ENCODE measurements at places on chromosomes 7 and 10.

GRCh38 chr7:152351168-152351567, 84.6 kb downstream of the KMT2C start:
- no peak for DNase-seq

- no peak for DNase-seq
Observed at GRCh38 chr10:3465406-3465891, 292.9 kb upstream of the PITRM1 start.

DNA sequence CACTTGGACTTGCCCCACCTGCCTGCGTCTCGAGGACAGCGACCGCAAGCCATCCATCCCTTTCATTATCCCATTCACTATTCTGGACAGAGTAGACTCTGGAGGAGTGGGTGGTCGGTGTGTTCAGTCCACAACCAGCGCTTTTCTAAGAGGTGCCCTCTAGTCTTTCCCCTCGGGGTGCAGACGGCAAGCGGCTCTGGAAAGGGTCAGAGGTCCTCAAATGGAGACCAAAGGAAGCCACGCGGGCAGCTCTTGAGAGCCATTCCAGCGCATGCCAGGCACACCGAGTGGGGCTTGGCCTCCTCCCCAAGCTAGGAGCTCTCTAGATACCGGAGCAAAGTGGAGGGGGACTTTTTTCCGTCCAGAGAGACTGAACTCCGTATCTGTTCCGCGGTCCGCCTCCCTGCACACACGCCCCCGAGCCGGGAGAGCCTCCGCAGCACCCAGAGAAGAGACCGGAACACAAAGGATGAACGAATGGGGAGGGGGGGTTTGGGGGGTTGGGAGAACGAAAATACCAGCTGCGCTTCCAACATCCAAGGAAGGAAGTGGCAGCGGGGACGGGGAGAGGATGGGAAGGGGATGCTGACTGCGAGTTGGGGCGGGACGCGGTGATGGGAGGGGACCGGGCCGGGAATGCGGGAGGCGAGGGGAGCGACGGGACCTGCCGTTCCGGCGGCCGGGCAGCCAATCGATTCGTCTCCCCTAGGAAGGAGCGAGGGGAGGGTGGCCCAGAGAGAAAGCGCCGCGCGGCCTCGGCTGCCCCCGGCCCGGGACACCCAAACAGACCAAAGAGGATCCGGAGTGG, 515 bp downstream of the GSDME start:
- DNase-seq = no peak

- no peak for DNase-seq
Observed at GRCh38 chr7:69429911-69430383, 168.3 kb upstream of the AUTS2 start.

DNA sequence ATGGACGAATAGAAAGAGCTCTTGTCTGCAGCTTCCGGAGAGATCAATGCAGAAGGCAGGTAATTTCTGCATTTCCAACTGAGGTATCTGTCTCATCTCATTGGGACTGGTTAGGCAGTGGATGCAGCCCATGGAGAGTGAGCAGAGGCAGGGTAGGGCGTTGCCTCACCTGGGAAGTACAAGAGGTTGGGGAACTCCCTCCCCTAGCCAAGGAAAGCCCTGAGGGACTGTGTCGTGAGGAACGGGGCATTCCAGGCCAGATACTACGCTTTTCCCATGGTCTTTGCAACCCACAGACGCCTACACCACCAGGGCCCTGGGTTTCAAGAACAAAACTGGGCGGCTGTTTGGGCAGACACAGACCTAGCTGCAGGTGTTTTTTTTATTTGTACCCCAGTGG, 186.3 kb downstream of the ETV1 start:
- DNase-seq = no peak

- DNase-seq = no peak
Observed at GRCh38 chr10:14880229-14880628, 1.6 kb downstream of the SUV39H2 start.

DNA sequence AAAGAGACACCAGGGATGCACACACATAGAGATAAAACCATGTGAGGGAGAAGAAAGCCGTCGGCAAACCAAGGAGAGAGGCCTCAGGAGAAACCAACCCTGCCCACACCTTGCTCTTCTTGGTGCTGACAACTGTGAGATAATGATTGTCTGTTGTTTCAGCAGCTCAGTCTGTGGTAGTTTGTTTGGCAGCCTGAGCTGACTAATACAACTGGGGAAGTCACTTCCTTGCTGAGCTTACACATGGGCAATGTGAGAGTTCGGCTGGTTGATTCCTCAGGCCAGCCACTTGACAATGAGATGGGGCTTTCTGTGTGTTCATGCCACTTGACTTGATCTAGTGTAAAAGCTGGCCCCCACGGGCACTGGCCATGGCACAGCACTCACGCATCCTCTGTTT, 271.8 kb downstream of the ABCA13 start:
- DNase-seq = no peak

DNA sequence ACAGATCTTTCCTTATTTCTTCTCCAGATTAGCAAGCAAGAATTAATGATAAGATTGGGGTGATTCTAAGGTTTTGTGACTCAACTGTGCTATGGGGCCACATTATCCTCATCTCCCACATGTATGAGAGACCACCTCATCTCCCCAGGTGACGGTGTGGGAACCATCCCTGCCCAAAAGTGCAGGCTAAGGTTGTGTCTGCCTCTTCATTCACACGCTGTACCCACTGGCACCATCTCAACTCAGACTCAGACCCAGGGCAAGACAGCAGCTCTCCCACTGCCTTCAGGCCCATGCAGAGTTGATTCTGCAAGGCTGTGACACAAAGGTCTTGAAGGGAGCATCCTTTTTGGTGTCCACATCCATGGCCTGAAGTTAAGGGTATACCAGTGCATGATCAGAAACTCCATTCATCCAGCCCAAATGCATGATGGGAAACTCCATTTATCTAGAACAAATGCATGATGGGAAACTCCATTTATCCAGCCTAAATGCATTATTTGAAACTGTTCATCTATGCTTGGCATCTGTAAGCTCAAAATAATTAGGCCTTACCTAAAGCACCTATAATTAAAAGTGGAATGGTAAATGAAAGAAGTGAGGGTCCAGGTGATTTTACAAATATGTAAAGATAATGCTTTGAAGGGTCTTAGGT, 99.4 kb downstream of the TCERG1L start:
- DNase-seq = no peak

- DNase-seq = no peak
Observed at GRCh38 chr10:60192946-60193345, 196.7 kb downstream of the ANK3 start.

DNA sequence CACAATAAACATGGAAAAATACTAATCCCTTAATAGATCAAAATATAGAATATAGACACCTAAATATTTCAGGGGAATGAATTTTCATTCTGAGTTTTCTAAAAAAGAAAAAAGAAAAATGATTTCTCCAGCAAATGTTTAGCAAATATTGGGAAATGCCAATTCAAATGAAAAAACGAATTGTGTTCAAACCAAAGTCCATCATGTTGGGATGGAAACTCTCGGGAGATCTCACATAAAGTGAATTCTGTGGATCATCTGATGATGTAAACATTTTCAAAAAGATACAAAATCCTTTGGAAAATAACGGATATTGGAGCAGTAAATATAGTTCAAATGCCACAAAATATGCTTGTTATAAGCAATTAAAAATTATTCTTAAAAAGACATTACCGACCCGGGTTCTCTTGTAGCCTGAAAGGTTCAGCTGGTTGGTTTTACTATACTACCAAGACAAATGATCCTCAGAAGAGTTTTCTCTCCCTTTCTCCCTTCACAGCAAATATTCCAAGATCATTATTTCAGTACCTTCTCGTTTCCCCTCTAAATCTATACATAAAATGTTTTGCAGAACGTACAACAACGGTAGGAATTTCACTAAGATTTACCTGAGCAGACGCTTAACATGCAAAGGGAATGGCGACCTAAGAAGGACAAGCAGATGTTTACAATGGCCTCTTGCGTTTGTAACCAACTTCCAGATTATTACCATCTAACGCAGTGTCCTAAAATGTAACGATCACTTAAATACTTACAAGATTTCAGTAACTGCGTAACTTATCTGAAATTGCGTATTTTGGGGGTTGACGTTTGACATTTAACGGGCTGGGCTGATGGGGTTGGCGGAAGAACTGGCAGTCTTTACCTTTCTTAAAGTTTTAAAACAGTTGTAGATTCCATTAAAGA, 2.5 kb downstream of the HOXA13 start:
- DNase-seq = no peak

DNA sequence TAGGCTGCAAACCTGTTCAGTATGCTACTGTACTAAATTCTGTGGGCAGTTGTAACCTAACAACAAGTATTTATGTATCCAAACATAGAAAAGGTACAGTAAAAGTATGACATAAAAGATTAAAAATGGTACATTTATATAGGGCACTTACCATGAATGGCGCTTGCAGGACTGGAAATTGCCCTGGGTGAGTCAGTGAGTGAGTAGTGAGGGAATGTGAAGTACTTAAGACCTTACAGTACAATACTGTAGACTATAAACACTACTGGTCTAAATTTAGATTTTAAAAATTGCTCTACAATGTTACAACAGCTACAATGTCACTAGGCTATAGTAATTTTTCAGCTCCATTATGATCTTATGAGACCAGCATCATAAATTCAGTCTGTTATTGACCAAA, 146.0 kb upstream of the GNAI1 start:
- DNase-seq = no peak

DNA sequence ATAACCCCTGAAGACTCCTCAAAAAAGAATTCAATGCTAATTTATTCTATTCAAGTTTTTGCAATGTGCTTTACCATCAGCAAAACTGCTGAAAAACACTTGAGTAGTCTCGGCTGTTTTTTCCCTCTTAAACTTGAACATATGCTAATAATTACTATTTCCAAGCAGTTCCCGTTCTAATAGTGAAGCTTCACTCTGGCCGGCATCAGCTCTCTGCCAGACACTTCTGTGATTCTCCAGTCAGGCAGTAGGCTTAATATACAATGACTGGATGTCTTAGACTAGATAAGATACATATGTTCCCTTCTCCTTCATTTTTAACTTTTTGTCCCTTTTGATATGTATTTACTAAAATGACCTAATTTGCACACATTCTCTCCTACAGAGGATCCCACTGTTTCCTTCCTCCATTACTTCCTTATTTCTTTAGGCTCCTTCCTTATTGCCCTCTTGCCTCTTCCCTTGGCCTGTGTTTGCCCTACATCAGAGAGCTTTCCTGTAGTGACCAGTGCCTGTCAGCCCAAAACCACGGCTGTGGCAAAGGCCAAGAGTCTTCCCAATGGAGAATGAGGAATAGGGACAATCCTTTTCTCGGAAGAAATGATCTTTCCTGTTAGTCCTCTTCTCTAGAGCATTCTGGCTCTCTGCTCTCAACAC, 23.5 kb downstream of the HEPACAM2 start:
- DNase-seq = no peak

DNA sequence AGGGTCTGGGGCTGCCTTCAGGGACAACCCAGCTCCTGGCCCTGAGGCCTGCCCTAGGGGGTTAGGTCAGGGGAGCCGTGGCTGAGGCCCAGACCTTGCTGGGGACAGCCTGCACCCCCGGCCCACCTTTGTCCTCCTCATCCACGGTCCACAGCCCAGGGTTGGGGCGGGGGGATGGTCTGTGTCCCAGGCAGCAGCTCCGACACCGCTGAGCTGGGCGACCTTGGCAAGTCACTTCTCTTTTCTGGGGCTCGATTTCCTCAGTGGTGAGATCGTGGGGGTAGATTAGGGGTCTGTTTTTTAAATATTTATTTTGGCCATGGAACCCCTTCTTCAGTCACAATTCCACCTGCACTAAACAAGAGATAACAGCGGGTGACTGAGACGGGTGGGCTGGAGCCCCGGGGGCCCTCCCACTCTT, 30.9 kb downstream of the DNAJB12 start:
- DNase-seq = no peak

DNA sequence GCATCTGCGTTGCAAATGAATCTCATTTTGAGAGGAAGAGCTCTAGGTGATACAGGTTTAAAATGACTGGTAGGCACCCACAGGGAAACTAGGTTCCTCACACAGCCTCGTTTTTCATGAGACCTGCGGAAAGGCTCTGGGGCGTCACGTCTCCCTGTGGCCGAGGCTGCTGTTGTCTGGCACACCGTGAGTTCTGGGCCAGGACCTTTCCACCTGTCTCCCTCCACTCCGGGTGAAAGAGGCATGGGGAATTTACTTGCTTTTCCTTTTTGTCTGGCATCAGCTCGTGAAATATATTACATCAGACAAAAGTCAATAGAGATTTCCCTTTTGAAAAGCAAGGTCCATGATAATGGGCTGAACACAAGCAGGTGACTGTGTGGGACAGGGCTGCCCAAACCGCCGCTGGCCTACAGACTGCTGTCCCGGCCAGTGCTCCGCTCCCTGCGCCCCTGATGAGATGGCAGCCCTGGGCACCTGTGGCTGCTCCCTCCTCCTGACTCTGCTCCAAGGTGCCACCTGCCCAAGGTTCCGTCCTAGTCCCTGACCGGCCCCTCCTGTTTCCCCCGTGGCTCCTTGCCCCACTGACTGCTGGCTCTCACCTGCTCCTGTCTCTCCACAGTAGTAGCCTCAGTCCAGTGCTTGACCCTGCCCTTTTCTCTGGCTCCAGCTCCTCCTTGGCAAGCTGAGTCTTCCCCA, 109.6 kb downstream of the NKX6-2 start:
- peak; percentile 32 for DNase-seq

- peak; percentile 2 for DNase-seq
Observed at GRCh38 chr10:124305131-124305530, 113.6 kb downstream of the OAT start.

DNA sequence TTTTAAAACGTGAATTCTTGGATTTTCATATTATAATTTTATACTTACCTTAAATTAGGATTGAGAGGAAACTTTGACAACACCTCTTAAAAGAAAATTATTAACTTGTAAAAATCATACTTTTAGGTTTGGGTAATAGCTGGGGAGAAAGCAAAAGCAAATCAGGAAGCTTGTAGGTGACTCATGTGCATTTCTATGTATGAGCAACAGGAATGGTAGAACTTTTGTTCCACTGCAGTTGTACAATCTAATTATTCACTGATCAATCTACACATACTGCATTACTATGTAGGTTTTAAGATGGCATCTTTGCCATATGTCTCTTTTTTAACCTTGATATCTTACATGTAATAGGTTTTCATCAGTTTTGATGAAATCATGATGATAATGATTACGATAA, 223.2 kb downstream of the PRKG1 start:
- no peak for DNase-seq

DNA sequence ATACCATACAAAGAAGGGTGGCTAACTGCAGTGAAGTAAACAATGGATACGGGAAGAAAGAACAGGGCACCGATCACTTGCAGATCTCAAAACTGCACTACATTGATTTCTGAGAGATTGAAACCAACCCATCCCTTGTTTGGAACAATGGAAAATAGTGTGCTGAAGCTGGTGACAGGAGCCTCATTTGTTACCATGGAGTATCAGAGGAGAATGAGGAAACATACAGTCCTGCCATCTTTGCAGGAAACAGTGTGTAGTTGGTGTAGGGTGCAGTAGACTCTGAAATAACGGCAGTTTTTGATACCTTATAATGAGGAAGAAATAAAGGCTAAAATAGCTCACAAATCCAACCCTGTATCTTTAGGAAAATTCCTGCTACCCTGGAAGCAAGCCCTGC, 118.5 kb downstream of the ARHGAP21 start:
- no peak for DNase-seq

GRCh38 chr7:17912536-17913235, 27.6 kb downstream of the SNX13 start:
- DNase-seq = no peak
